ENCODE measurements at places on chromosomes 7 and 10.

GRCh38 chr10:22436893-22437619 lies 91.8 kb downstream of the SPAG6 start:
- no peak for DNase-seq

DNA sequence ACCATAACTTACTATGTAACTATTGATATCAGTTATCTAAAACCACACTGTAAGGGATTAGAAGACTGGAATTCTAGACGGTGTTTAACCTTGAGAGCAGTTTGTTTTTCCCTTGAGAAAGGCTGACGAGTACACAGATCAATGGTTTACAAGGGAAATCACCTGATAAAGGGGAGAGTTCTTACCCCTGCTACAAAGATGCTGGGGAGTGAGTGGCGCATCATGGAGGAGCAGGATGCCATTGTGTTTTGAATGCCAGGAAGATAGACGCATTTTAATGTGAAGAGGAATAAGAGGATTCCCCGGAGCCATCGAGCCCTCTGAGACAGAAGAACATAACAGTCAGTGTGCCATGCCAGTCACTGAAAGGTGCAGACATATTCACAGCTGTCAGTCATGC lies 145.2 kb downstream of the PKD1L1 start:
- DNase-seq, result no peak

DNA sequence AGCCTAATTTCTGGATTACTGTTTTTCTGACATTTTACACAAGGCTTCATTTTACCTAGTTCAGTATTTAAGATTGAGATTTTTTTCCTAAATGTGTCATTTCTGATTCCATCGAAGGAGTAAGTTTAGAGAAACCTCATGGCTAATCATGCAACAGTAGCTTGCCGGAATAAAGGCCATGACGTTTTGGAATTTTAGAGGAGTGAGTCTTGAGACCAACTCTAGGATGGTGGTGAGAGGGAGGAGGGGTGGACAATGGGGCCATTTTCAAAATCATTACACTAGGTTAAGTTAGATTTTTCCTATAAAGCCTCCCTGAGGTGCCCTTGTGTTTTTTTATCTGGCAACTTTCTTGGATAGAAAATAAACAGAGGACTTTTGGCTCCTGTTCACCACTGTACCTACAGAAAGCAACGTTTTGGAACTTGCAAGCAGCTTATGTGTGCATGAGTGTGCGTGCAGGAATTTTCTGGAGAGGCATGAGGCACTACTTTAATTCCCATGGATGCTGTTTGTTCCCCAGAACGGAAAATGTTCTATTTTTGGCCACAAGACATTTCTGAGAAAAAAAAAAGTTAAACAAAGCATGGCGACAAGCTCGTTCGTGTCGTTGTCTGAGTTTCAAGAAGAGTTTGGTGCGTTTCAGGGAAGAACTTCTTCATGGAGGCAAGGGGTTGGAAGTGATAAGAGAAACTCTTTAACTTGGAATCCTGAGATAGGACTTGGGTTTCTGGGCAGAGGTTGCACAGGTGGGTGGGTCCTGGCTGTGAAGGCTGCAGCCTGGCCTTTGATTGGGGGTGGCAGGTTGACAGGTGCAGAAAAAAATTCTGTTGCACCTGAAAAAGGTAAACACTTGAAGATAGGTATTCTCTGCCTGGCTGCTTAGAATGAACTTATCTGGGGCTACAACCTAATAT lies 178.1 kb downstream of the PTEN start:
- no peak for DNase-seq

GRCh38 chr7:78326189-78326588 lies 527.6 kb downstream of the PHTF2 start:
- no peak for DNase-seq

DNA sequence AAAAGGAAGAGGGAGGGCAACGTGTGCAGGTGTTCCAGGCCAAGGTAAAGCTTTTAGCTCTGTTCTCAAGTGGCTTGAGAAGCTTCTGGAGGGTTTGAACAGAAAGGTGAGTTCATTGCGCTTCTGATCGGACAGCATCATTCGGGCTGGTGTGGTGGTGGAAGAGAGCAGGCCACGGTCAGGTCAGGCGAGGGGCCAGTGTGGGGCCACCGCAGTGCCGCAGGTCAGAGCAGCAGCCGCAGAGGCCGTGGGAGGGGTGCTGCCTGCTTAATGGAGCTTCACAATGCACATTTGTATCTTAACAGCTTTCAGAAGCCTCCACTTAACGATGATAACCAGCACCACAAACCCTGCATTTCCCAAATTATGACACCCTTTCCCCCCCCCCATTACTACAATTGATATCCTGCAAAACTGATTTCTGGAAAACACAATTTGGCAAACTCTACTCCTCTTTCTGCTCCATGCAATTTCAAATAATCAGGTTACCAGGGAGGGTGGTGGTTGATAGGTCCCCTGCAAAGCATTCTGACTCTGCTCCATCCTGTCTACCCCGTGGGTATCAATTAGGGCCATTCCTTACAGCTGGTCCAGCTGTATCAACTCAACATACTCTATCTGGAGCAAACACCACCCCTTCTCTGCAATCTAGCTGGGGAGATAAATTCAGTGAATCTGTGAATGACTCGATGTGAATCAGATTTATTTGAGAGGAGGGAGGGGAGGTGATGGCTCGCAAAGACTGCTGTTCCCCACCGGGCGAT lies 162.9 kb downstream of the ACTR3B start:
- DNase-seq, result no peak

DNA sequence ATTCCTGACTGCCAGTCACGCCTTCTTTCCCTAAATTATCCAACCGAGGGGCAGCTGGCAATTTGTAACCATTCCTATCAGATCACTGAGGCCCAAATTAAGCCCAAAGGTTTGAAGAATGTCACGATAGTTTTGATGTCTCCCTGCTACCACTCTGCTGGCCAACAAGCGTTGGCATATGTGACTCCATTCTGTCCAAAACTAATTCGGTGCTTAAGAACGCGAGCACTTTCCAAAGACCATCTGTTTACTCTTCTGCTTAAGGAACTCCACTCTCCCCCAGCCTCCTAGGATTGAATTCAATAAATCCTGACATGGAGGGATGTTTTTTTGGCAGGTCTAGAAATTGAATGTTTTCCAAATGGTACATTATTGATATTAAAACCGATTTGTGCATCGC lies 131.5 kb upstream of the CTBP2 start:
- DNase-seq, result no peak

DNA sequence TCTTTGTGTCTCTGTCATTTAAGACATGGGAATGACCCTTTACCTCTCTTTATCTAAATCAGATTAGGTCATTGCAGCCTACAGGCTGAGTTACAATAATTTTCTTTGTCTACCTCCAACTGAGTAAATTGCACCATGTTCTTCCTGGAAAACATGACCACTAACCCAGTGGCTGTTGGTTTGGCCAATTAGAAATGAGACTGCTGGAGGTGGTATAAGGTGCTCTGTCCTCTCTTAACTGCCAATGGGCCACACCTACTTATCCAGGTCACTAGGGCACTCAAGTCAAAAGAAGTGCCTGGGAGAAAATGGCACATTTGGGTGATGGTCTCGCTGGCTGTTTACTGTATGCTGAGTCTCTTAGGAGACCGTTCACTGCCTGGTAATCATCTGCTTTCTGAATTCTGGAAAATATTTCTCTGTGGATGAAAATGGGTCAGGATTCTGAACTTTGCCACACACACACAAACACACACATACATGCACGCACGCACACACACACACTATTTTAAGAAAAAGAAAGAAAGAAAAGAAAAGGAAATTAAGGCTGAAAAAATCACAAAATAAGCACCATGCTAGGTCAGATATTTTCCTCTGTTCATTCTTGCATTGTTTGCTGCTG lies 16.4 kb downstream of the STAMBPL1 start:
- DNase-seq, result no peak

All from vagina (tissue), 2 donors.